Stimulated activated CD8-positive, alpha-beta memory T cell treated with anti-CD3 and anti-CD28 coated beads, Interleukin-15, amount 100 ng/mL, for 48 hours (primary cell): ENCODE measurements at places on chromosomes 2 and 18.

GRCh38 chr18:6629635-6630140, 99.8 kb upstream of the ARHGAP28 start:
- no peak for DNase-seq

DNA sequence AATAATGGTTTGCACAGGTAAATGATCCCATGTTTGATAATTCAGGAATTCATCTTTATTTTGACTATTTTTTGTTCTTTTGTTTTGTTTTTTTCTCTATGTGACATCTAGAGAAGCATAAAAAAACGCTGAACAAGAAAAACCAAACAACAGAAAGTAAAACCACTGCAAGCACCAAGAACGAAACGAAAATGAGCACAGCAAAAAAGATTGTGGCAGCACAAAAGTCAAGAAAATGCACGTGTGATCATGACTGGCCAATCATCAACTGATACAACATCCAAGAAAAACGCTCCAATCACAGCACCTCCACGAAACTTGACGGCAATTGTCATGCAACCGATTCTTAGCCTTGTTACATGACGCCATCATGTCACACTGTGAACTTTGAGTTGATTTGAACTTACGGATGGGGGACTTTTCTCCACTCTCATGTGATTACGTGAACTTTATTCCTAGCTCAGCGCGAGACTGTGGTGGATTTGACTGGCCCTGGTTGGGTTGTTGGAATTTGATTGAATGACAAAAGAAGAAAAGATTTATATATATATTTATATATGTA, 318.7 kb downstream of the CELF4 start:
- no peak for DNase-seq

GRCh38 chr2:126496493-126496892, 159.5 kb upstream of the GYPC start:
- DNase-seq: no peak

- no peak for DNase-seq
These were observed 62.0 kb downstream of the LTBP1 start for GRCh38 chr2:33008716-33009115.

DNA sequence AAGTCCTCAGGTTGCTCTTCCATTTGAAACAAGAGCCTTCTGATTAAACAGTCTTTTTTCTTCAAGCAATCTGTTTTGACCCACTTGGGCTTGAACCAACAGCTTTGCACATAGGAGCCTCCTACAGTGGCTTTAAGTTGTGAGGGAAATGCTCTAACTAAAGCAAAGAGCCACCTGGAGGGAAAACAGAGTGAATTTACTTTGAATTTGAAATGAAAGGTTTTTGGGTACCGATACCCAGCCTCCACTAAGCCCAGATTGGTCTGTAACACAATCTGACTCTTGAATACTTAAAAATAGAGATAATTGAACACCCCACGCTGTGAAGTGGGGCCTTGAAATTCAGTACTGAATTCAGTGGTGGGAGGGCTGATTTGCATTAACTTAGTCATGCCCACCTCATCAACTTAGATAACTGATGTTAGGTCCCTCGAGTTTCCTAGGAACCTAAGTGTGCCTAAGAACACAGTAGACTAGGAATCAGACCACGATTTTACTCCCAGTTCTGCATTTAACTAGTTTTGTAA, 56.3 kb upstream of the ACVR1C start:
- no peak for DNase-seq

DNA sequence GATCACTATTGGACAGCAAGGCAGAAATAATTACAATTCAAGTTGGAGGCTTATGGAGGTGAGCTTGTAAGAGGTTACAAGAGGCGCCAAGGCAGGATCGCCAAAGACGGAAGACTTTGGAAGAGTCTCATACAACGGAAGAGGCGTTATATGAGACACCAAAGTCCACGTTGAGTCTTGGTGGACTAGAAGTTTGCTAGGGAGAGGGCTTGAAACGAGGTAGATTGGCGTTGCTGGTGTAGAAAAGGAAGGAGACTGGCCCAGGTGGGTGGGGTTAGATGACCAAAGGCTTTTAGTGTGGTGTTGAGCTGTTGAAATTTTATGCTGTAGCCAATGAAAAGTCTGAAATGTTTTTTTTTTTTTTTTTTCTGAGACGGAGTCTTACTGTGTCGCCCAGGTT, 1.4 kb downstream of the MSH2 start:
- DNase-seq: no peak

- DNase-seq: no peak
These were observed 498 bp downstream of the TGOLN2 start for GRCh38 chr2:85327160-85327821.

- DNase-seq: no peak
These were observed 91.6 kb downstream of the TTC32 start for GRCh38 chr2:19810148-19810547.

- DNase-seq: no peak
These were observed 228.7 kb upstream of the RND3 start for GRCh38 chr2:150716186-150716585.

- DNase-seq: no peak
These were observed 26.9 kb upstream of the KCTD1 start for GRCh38 chr18:26574958-26575864.

DNA sequence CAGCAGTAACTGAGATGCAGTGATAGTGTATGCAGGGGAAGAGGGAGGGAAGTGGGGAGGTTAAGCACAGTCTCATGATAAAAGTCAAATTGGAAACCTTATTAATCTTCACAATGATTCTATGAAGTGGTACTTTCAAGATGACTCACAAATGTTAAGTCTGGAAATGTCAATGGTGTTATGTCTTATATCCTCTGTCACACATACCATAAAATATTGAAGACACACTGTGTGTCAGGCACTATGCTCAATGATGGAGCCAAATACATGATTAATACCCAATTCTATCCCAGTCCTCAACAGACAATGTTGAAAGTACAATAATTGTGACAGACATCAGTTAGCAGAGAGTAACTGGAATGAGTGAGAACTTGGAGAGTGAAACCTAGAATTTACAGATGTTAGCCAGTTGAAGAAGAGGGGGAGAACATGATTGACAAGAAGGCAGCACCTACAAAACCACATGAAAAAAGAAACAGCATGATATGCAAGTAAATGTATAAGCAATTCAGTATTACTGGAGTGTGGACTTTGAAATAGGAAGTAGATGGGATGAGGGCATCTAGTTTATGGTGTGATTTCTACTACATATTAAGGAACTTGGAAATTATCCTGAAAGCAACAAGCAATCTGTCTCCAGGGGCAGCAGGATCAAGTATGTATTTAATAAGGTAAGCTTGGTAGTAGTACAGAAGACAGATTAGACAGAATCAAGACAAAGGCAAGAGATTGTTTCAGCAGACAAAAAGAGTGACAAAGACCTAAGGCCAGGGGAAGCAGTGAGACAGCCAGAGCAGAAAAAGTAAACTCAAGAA, 107.6 kb downstream of the STRN start:
- DNase-seq: no peak

DNA sequence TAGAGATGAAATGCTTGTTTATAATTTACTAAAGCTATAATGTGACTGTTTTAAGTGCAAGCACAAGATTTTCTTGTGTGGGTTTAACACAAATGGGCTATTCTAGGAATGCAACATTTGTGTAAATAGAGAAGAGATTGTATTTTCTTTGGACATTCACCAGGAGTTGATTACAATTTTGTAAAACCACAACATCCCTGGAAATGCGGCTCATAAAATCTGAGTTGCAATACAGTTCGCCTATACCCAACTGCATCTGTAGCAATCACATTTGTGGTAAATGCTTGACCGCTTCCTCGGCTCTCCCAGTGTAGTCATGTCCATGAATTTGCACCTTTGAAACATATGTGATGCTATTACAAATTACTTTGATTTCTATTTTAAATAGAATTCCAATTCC, 348.7 kb upstream of the CDH20 start:
- no peak for DNase-seq

GRCh38 chr18:9661564-9661963, 46.5 kb upstream of the RAB31 start:
- DNase-seq: no peak
